ENCODE measurements at places on chromosomes 3 and 15.

GRCh38 chr3:129184396-129184657 is 631 bp upstream of the CNBP start:
- DNase-seq: no peak

GRCh38 chr3:172226831-172227230 is 187.5 kb downstream of the FNDC3B start:
- DNase-seq: no peak

DNA sequence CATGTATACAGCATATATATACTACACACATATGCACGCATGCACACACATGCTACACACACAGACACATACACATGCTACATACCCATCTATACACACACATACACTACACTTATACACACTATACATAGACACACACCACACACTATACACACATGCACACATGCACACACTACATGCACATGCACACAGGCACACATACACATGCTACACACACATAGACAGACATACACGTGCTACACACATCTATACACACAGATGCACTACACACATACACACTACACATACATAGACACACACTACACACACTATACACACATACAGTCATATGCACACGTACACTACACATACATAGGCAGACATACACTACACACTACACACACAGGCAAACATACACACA is 51.2 kb upstream of the PRR20G start:
- DNase-seq: no peak

DNA sequence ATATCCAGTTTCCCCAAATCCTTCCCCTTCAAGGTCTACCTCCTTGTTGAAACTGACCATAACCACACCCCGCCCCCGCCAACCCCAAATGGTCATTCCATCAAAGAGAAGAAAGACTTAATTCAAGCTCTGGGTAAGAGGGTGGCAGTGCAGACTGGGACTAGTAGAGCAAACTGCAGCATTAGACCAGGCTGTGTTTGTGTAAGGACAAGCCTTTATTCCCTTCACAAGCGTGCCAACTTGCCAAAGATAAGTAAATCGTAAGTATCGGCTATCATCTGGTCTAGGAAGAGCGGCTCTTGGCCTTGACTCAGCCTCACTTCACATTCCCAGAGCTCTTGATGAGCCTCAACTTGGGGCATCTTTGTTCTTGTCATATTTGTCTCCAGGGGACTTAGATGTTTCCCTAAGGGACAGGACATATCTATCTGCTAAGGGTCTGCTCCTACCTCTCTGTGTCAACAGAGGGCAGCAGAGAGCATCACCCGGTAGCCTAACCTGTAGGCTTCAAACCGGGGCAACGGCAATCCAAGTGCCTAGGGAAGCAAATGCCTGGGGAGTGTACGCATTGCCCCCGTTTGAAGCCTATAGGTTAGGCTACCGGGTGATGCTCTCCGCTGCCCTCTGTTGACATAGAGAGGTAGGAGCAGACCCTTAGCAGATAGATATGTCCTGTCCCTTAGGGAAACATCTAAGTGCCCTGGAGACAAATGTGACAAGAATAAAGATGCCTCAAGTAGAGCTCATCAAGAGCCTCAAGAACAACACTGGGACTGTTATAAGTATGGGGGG is 8.9 kb upstream of the MAP3K13 start:
- DNase-seq: no peak

GRCh38 chr3:129534428-129535027 is 6.1 kb downstream of the RHO start:
- DNase-seq: no peak

GRCh38 chr15:21262851-21263425 is 177.4 kb downstream of the POTEB3 start:
- DNase-seq: no peak

Measured in cortex of kidney (tissue), 1 donor.